ENCODE measurements at places on chromosomes 4 and X.

- no peak for DNase-seq
Measured at GRCh38 chr4:139642364-139642763, 23.3 kb upstream of the MGST2 start.

- DNase-seq, result no peak
Measured at GRCh38 chr4:75844151-75844662, 58.0 kb downstream of the PPEF2 start.

- no peak for DNase-seq
Measured at GRCh38 chrX:38206542-38206941, 14.1 kb downstream of the SRPX start.

GRCh38 chr4:129014566-129015509 is 78.5 kb downstream of the SCLT1 start:
- DNase-seq, result no peak

DNA sequence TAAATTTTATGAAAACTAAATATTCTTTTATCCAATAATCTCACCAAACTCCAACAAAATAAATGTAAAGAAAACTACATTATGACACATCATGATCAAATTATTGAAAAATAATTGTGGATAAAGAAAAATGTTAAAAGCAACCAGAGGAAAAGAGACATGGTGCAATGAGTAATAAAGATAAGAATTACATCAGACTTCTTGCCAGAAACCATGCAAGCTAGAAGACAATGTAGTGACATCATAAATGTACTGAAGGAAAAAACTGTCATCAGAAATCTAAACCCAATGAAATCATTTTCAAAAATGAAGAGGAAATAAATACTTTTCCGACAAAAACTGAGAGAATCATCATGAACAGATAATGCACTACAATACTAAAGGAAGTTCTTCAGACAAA is 135.9 kb upstream of the EOLA2 start:
- no peak for DNase-seq

- no peak for DNase-seq
Measured at GRCh38 chr4:82561786-82562563, at the start of gene TMEM150C. Gene TMEM150C, minus strand, starts transcription at chr4:82561988. Its CDS starts 57,331 bp downstream, at chr4:82504657.

GRCh38 chrX:69280933-69281332 is 115.7 kb upstream of the PJA1 start:
- no peak for DNase-seq

- DNase-seq, result no peak
Measured at GRCh38 chr4:80268081-80268823, 1.8 kb downstream of the FGF5 start.

DNA sequence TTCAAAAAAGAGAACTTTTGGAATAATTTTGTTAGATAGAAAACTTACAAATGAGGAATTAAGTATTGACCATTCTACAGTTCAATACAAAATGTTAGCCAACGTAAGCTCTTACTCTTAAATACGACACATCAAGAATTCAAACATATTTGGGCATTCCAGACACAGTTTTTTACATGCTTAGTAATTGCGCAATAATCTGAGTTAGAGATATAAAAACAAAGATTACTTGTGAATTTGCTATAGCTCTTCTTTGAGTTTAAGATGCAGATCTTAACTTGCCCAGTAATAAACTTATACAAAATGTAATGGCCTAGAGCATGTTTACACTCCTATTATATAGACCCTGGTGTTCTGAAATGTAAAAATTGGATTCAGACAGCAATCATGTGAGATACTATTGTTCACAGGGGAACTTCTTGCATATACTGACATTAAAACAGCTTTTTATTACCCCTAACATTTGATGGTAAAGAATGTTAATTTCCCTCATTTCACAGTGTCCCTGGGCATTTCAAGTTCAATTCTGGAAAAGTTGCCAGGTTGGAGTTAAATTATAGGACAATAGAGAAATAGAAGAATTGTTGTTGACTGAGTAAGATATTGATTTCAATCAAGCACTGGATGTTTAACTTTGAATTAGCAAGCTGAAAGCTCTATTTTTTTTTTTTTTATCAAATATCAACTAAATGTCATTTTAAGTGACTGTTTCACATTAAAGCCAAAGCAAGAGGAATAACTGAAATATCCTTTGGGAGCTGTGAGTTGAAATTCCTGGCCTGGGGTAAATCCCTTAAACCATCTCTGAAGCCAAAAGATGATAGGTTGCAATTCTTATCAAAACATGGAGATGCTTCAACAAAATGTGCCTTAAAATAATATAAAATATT is 910 bp downstream of the HPGDS start:
- no peak for DNase-seq

GRCh38 chrX:65195621-65196020 is 219.4 kb upstream of the ZC4H2 start:
- DNase-seq, result no peak

- no peak for DNase-seq
Measured at GRCh38 chr4:111807576-111807975, 337.7 kb upstream of the FAM241A start.

DNA sequence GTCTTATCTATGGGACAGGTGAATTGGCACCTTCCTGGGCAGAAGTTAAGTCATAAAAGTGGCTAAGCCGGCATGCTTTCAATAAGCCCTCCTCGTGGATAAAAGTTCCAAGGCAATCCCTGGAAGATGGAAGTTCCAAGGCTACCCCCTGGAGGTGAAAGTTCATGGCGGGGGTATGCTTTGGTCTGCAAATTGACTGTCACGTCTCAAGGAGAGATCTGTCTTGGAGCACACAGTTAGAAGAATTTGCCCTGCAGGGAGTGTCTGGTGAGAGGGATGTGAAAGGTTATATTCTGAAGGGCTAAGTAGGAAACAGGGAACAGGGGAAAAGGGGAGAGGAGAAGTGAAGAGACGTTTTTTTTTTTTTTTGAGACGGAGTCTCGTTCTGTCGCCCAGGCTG is 26.2 kb upstream of the GPR173 start:
- DNase-seq, result no peak
